Activated CD8-positive, alpha-beta memory T cell treated with anti-CD3 and anti-CD28 coated beads, Interleukin-2, amount 10 ng/mL, durations not matched to agents 7 days and 5 days (primary cell): ENCODE measurements at places on chromosomes 2 and 18. TPM values are rescaled to one million over a fixed set of nuclear protein-coding genes. Genes with fewer than 3 reads are reported as not detected.

GRCh38 chr2:132664096-132664495, 5.9 kb downstream of the LYPD1 start:
- no peak for DNase-seq

CCDC68 gene
- not detected for total RNA-seq

- no peak for DNase-seq
Measured at GRCh38 chr2:80573950-80574349, 269.4 kb upstream of the LRRTM1 start.

DNA sequence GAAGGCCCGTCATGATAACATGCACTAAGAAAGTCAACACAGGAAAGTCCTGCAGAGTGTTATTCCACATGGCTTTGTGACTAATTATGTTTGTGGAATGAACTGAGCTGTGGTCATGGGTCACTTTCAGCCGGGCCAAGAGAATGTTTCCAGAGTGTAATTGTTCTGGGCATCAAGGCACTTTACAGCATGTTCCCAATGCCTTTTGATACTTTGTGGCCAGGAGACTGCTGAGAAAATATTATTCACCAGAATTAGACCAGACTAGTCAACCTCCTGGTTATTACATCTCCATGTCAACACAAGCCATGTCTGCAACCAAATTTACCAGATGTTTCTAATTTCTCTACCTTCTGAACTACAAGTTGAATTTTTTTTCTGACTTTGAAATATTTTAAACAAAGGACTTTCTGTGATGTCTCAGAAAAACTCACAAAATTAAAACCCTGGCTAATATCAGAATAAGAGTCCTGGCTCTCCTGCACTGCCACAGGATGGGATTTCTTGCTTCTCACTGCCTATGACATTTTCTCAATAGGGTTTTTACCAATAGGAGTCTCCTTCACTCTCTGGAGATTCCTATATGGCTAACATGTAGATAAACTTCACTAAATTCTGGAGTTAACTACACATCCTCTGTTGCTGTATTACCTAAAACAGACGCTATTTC, 90.6 kb upstream of the WDR75 start:
- no peak for DNase-seq

SERPINB11 gene
- total RNA-seq: not detected

- peak; percentile 61 for DNase-seq
Measured at GRCh38 chr2:23487735-23488492, 102.9 kb downstream of the KLHL29 start.

GRCh38 chr2:99971326-99971900, 171.0 kb downstream of the AFF3 start:
- no peak for DNase-seq

C1QL2 gene
- not detected for total RNA-seq

- DNase-seq: no peak
Measured at GRCh38 chr18:61503688-61504087, 170.5 kb downstream of the CDH20 start.
